Memory B cell (primary cell): ENCODE measurements at places on chromosomes 4 and X.

GRCh38 chrX:21373637-21374162 lies 518 bp upstream of the CNKSR2 start:
- DNase-seq: peak; percentile 18

DNA sequence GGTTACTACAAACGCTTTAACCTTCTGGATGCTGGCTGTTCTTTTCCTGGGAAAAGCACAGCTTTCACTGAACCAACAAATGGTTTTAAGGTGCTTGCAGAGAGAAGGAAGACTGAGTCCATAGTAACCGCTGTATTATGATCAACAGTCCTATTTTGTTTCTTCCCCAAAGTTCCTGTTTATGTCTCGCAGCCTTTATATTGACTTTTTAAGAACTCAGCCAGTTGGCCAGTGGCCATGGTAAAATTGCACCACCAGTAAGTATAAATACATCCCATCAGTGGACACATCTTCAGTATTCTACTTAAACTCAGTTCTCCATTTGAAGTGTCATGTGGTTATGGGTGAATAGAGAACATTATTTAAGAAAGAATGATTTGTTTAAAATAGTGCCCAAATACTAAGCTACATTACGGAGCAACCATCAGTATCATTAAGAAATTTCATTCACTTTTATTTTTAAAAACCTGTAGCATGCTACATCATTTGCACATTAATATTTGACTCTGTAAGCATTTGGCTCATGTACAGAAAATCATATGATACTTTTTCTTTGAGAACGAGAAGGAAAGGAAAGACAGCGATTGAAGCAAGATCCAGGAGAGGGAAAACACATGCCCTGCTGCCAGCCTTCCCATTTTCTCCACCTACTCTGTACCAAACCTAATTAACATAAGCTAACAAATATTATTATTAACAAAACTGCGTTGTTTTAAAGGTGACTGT lies 287.0 kb downstream of the ARHGAP24 start:
- DNase-seq: no peak

DNA sequence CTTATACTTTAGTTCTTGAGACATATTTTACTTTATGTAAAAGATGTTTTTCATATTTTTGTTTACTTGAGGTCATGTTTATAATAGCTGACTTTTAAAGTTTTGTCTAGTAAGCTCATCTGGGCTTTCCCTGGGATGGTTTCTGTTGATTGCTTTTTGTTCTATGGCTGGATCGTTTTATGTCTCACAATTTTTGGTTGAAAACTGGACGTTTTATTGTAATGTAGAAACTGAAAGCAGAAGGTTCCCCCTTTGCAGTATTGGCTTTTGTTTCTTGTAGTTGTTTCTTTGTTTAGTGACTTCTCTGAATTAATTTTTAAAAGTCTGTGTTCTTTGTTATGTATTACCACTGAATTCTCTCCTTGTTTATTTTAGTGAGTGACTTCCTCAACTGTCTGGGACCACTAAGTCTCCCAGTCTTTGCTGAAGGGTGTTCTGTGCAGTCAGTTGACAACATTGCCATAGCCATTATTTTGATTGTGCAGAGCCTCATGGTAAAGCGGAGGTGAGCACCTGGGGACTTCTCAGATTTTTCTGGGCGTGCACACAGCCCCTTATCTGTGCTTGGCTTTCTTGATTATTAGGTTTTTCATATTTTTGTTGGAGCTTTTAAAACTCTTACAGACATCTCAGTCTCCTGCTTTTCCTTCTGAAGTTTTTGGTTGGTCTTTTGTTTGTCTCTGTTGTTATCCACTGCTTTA lies 31.0 kb downstream of the KDM6A start:
- DNase-seq: no peak

DNA sequence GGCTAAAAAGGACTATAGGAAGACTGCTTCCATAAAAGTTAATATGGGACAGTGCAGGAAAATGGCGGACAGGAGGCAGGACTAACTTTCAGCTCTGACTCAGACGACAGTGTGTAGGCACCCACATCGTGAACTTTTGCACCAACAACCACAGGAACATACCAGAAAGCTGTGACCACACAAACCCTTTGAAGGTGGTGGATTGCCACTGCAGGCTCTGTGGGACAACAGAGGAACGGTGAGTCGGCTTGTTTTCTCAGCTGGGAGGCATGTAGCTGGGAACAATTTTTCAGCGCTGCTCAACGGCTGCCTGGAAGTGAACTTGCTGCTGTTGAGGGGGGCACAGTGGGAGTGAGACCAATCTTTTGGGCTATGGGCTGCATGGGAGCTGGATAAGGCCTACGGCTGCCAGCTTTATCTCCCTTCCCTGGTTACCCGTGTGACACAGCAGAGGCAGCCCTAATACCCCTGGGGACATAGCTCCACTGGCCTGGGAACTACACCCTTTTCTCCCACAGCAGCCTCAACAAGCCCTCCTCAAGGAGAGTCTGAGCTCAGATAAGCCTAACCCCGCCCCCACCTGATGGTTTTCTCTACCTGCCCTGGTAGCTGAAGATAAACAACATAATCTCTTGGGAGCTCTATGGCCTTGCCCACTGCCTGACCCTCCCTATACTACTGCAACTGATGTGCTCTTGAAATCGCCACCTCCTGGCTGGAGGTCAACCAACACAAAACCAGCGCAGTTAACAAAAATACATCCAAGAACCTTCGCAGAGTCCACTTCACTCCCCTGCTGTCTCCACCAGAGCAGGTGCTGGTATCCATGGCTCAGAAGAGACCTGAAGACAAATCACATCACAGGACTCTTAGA lies 1537.0 kb downstream of the C4orf33 start:
- no peak for DNase-seq

GRCh38 chrX:119757979-119758730 lies at the start of gene SOWAHD:
Gene SOWAHD (plus strand): TSS chrX:119758588. CDS start chrX:119758668, 80 bp downstream.
- DNase-seq: no peak

- no peak for DNase-seq
Observed at GRCh38 chr4:52051615-52052474, 741 bp downstream of the SPATA18 start.

- no peak for DNase-seq
Observed at GRCh38 chr4:185774845-185775680, 36.9 kb downstream of the SORBS2 start.

DNA sequence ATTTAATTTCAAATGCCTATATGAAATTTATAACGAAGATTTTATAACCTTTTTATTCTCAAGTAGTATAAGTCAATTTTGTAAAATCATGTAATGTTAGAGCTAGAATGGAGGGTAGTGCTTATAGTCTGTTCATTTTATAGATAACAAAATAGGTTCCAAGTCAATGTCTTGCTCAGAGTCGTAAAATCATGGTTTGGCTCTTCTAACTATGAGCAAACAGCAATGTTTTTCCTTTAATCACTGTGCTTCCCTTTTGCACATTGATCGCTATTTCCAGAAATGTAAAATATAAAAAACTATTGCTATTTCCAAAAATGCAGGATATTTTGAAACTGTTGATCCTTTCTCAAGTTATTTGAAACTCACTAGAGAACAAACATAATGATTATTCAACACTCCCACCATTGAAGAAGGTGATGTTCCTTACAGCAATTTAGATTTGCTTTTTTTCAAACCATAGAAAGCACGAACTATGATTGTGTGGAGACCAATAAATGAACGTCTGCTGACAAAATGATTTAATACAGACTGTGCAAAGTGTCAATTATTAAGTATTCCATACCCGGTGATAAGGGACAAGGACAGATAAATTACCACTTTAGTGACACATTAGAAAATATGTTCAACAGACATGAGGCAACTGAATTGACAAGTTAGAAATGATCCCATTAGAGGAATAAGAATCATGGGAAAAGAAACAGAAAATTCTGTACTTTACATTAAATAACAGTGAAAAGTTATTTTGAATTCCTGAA lies 412.1 kb upstream of the TECRL start:
- no peak for DNase-seq

DNA sequence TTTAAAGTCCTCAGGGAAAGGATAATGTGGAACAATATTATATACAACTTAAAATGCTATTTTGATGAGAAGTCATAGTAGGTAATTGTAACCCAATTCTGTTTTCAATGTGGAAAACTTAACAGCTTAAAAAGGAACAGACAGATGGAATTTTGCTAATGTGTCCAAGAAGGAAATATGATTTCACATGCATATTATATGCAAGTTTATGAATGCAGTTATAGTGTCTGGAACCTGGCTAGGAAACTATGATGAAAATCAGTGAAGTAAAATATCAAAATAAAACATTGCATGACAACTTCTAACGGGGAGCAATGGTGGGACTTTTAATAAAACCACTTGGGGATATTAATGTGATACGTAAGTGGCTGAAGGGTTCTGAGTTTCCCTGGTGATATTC lies 152.6 kb upstream of the HAND2 start:
- DNase-seq: no peak

- DNase-seq: no peak
Observed at GRCh38 chr4:139617702-139618490, 47.7 kb upstream of the MGST2 start.
